ENCODE measurements at places on chromosomes 16 and 17.

DNA sequence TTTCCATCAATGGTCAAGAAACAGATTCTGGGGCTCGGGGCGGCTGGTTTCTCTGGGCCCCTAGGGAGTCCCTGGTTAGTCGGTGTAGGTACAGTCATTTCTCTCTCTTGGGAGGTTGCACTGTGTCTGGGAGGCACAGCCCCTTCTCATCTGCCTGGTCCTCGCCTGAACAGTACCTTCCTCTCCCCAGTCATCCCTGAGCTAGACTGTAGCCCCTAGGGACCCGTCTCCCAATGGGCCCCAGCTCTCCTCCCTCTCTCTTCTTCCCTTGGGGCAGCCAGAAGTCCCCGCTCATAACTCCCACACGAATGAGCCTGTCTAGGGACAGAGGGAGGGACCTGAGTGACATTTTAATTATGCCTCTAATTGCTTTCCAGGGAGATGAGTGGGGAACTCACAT is 20.2 kb upstream of the CPSF4L start:
- DNase-seq = no peak

DNA sequence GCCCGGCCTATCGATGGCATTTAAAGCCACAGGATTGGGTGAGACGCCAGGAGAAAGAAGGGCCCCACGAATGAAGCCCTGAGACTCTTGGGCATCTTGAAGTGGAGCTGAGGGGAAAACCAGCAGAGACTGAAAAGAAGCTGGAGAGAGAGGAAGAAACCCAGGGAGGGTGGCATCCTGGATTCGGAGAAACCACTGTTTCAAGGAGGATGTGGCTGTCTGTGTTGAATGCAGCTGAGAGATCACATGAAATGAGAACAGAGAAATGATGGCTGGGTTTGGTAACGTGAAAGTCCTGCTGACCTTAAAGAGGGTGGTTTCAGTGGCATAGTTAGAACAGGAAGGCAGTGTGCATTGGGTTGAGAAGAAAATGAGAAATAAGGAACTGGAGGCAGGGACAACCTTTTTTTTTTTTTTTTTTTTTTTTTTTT is 3.8 kb downstream of the TNFSF12 start:
- DNase-seq = peak; percentile 73

DNA sequence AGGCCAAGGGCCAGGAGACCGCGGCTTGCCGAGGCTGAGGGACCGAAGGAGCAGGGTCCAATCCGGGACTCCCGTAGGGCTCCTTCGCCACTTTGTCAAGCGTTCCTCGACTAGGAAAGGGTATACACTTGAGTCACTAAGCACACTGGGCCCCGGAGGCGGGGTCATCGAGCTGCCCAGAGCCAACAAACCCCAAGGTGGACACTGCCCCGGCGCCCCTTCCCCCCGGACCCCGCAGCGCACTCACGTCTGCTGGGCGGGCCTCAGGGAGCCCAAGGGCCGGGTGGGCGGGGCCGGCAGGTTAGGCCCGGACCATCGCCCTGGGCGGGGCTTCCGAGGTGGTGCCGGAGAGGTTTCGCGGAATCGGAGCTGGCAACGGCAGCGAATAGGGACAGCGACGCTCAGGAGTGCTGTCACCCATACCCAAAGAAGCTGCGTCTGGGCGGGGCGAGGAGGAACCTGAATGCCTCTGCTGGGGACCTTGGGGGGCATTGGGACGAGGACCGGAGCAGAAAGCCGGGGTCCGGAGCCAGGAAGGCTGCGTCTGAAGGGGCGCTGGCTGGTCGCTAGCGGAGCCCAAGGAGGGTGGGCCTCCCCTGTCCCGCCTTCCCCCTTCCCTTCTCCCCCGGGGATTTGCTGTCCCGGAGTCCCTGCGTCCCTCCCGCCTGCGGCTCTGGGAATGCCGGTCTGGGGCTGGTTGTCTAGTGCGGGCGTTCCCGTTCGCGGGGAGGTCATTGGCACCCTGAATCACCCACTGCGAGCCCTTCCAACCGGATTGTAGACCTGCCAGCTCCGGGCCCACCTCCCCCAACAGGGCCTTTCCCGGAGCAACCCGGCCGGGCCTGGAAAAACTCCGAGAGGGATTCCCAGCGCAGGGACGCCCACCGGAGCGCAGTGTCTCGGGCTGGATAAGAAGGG is 118.2 kb upstream of the SMURF2 start:
- DNase-seq = no peak

- DNase-seq = no peak
Observed at GRCh38 chr16:22813948-22814710, at the start of gene HS3ST2. HS3ST2 (plus strand) TSS chr16:22814162; CDS start chr16:22814611, 449 bp downstream.

GRCh38 chr17:41697122-41697962 is 8.7 kb downstream of the EIF1 start:
- DNase-seq = no peak

GRCh38 chr17:82808921-82809905 is 30.6 kb downstream of the ZNF750 start:
- DNase-seq = no peak

- DNase-seq = no peak
Observed at GRCh38 chr16:11539641-11540050, 47.1 kb downstream of the LITAF start.

DNA sequence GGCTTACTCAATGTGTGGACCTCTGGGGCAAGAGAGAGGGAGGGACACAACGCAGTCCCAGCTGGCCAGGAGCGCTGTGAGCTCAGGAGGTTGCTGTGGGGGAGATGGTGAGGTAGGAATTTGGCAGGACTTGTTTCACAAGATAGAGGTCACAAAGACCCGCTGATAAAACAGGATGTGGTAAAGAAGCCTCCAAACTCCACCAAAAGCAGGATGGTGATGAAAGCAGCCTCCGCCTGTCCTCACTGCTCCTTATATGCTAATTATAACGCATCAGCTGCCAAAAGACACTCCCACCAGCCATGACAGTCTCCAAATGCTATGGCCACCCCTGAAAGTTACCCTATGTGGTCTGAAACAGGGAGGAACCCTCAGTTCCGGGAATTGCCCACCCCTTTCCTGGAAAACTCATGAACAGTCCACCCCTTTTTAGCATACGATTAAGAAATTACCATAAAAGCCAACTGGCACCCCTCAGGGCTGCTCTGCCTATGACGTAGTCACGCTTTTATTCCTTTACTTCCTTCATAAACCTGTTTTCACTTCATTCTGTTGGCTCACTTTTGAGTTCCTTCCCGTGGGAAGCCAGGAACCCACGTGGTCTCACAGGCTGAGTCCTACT is 5.3 kb upstream of the EIF4A3 start:
- DNase-seq = no peak

GRCh38 chr16:22161999-22162655 is at the start of gene SDR42E2:
SDR42E2 (plus strand) TSS chr16:22162506; CDS start chr16:22165583, 3,077 bp downstream.
- DNase-seq = no peak

- no peak for DNase-seq
Observed at GRCh38 chr17:58189436-58190146, 2.9 kb upstream of the EPX start.

Data from GM12864 (cell line).